ENCODE measurements at places on chromosomes 2 and 18.

DNA sequence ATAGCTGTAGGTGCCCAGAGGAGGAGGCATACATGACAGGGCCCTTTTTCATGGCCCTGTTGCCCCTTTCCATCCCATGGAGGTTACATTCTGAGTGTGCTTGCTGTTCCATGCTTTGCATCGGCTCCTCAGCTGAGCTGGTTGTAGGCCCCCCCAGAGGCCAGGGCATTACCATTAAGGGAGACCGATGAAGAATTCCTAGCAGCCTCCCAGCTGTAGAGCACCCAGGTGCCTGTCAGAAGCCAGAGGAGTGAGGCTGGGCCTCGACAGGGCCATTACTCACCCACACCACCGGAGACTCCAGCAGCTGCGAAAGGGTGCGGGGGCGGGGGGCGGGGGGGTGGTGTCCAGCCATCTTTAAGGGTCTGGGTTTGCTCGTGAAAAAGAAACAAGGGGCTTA, 72.2 kb downstream of the GALNT14 start:
- H3K36me3 ChIP-seq, result no peaks in the 10 kb centered on the region
- no peak overlapping the region for H3K27ac ChIP-seq
- no peak overlapping the region for H3K4me3 ChIP-seq

DNA sequence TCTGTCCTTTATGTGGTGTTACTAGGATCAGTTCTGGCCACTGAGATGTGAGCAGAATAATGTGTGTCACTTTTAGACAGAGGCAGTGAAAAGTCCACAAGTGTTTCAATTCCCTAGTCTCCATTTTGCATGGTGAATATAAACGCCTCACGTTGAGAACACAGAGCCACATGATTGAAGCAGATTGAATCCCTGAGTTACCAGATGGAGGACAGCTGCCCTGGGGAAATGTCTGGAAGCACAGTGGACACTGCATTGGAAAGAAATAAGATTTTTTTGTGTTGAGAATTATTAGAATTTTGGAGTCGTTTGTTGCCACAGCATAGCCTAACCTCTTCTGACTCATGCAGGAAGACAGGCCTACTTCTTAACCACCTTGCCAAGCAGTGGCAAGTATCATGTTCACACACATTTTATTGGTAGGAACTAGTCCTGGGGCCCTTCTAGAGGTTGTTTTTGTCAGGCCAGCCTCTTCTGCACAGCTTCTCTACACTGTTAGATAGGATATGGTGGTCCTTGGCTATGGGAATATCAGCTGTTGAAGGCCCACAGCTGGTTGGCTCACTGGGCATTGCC, 188.6 kb downstream of the TMEM182 start:
- no peak overlapping the region for H3K4me3 ChIP-seq
- no peaks in the 10 kb centered on the region for H3K36me3 ChIP-seq
- H3K27me3 ChIP-seq, result no peaks in the 10 kb centered on the region
- DNase-seq, result no peak
- no peak overlapping the region for H3K27ac ChIP-seq

GRCh38 chr2:74658516-74658915, 4.5 kb downstream of the SEMA4F start:
- H3K36me3 ChIP-seq, result peaks cover 5% of the 10 kb centered on the region
- no peak overlapping the region for H3K27ac ChIP-seq
- H3K4me1 ChIP-seq, result peaks cover 17% of the 10 kb centered on the region
- no peak for DNase-seq
- H3K27me3 ChIP-seq, result no peaks in the 10 kb centered on the region
- no peak overlapping the region for H3K4me3 ChIP-seq

DNA sequence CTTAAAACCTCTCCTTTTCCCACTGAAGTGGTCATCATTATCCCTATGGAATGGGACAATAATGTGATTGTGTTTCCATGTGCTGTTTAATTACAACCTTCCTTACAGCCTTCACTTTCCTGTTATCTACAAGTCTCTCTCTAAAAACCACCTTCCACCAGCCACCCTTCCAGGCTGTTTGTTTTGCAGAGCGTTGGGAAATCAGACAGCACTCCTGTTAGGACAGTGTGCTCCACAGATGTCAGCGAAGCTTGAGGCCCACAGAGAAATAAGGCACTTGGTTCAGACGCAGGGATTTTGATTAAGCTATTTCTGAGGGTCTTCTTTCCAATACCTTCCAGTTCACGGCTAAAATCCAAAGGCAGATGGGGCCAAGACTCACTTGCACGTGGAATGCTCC, 32.3 kb upstream of the ASPRV1 start:
- peaks cover 7% of the 10 kb centered on the region for H3K4me1 ChIP-seq
- no peak overlapping the region for H3K4me3 ChIP-seq
- no peaks in the 10 kb centered on the region for H3K27me3 ChIP-seq
- H3K36me3 ChIP-seq, result peaks cover 21% of the 10 kb centered on the region
